ENCODE measurements at places on chromosomes 4 and X.
A peak's percentile ranks its signal among the peaks of the same experiment; 100 is the strongest.

- no peak for DNase-seq
Observed at GRCh38 chr4:14835288-14835687, 167.0 kb upstream of the CPEB2 start.

DNA sequence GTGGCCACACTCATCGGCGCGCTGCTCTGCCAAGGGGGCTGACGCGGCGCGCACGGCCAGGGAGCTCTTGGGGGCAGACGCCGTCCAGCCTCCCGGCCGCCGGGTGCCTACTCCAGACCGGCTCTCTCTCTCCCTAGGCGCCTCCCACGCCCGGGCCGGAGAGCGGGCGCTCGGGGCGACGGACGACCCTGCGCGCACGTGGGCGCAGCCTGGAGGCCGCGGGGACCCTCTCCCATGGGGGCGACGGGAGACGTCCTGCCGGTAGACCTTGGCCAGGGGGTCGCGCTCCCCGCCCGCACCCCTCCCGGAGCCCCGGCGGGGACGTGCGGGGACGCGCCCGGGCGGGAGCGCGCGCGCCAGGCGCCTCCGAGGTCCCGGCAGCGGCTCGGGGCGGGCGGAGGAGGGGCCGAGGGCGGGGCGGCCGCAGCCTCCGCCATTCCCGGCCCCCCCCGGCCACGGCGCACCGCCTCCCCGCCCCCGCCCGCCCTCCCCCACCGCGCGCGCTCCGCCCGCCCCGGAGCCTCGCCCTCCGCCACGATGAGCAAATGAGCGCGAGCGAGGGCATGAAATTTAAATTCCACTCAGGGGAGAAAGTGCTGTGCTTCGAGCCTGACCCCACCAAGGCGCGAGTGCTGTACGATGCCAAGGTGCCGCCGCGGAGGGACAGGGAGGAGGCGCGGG, at the start of gene MSL3:
Gene MSL3, plus strand, starts transcription at position 519 of the 681 bp plus-strand sequence. Its CDS starts 27 bp downstream, at position 546.
- DNase-seq = peak; percentile 80

DNA sequence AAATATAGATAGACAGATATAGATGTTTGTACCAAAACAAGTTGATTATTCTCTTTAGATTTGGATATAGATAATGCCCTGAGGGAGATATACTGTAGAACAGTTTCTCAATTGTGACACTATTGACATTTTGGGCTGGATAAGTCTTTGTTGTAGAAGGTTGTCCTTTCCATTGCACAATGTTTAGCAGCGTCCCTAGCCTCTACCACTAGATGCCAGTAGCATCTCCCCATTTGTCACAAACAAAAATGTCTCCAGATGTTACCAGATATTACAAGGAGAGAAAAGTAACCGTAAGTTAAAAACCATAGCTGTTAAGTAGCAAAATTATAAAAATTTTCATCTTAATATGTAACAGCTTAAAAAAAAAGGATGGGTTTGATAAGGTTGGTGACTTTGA, 2595.3 kb downstream of the ARAP2 start:
- DNase-seq = peak; percentile 10

GRCh38 chr4:86977621-86978184, 42.9 kb downstream of the AFF1 start:
- DNase-seq = peak; percentile 49

- no peak for DNase-seq
Observed at GRCh38 chr4:56906489-56907393, 959 bp upstream of the REST start.

All from astrocyte of the hippocampus (primary cell).